T-helper 17 cell (primary cell): ENCODE measurements at places on chromosomes 5 and 9.

DNA sequence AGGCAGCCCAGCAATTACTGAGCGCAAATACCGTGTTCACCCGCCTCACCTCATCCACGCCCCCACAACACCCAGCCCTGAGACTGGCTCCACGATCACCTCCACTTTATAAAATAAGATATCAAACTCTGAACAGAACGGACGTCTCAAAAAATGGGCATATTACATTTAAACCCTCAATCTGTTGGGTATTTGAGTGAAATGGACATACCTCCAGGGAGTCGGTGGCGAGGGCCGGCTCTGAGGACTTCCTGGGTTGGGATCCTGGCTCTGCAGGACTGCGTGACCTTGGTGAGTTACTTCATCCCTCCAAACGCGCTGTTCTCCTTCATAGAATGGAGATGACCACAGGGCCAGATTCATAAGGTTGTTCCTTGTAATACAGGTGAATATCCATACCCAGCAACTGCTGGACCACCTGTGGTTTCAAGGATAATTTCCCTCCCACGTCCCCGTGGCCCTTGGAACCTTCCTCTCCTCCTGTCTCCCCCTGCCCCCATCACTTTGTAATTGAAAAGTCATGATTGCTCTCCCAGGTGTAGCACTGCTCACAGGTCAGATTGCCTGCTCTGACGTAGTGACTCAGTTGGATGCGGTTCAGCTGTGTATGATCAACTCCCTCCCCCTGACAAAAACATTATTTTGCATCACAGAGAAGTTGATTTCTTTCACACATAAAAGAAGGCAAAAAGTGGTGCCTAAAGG lies 135.6 kb downstream of the KCNIP1 start:
- no peak for DNase-seq

GRCh38 chr5:116938488-116938887 lies 363.9 kb upstream of the SEMA6A start:
- no peak for DNase-seq

- DNase-seq = no peak
Measured at GRCh38 chr5:124738681-124739633, 7.5 kb downstream of the ZNF608 start.

DNA sequence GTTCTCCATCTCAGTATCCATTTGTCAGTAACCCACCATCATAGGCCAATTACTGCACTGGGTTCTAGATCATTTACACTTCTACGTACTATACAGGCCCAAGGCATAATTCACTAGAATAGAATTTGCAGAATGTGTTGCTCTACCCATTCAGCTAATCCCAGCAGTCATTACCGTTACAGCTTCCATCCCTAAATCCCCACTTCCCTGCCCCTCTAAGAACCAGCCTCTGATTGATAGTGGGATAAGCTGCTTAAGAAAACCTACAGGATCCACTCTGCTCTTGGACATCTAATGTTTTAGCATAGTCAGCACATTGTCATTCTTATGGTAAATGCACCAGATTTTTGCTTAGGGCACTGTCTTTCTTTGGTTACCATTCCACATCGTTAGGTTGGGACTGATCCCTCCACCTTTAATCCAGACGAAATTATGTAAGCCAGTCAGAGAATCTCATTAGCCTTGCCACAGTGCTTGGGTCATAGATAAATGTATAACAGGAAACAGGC lies 39.3 kb upstream of the CHD1 start:
- no peak for DNase-seq

GRCh38 chr5:34411470-34412346 lies 244.4 kb upstream of the RAI14 start:
- no peak for DNase-seq

GRCh38 chr5:50623666-50624065 lies 42.8 kb upstream of the PARP8 start:
- no peak for DNase-seq

DNA sequence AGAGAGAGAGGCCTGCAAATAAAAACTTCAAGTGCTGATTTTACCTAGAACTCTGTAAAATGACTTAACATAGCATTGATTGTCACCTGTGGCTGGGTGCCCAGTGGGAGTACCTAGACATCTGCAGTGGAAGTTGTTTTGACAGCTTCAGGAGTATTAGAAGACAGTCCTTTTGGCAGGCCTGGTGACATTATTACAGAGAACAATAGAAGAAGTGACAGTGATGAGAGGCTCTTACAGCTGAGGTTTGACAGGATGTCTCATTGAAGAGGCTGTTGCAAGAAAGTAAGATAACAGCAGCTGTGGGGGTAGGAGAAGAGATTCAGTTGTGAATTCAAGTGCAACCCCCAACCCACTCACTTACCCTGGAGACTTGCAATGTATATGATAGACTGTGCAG lies 27.9 kb upstream of the MUSK start:
- no peak for DNase-seq

DNA sequence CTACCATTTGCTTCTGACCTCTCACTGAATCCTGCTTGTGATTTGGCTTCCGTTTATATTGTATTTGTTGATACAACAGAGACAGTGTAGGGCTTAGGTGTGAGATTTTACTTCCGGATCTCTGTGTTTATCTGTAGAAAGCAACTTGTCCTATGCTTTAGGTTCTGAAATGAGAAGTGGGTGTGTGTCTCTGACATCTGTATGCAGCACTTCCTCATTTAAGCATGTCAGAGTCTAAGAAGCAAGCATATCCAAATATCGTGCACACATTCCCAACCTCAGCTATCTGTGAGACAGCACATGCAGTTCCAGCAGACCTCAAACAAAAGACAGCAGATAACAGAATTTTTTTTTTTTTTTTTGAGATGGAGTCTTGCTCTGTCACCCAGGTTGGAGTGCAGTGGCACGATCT lies 16.3 kb downstream of the KLF9 start:
- no peak for DNase-seq

GRCh38 chr5:68529581-68529980 lies 314.0 kb downstream of the PIK3R1 start:
- DNase-seq = no peak
